Activated effector memory CD4-positive, alpha-beta T cell treated with Interleukin-2 at 50 U/mL for 16 hours (primary cell): ENCODE measurements at places on chromosomes 3 and 15.

GRCh38 chr3:182793663-182794454 is 555 bp downstream of the ATP11B start:
- peak; percentile 34 for DNase-seq

- DNase-seq = no peak
Measured at GRCh38 chr15:66964111-66964738, 101.2 kb upstream of the SMAD3 start.

- DNase-seq = no peak
Measured at GRCh38 chr3:176946202-176946601, 251.1 kb downstream of the TBL1XR1 start.

DNA sequence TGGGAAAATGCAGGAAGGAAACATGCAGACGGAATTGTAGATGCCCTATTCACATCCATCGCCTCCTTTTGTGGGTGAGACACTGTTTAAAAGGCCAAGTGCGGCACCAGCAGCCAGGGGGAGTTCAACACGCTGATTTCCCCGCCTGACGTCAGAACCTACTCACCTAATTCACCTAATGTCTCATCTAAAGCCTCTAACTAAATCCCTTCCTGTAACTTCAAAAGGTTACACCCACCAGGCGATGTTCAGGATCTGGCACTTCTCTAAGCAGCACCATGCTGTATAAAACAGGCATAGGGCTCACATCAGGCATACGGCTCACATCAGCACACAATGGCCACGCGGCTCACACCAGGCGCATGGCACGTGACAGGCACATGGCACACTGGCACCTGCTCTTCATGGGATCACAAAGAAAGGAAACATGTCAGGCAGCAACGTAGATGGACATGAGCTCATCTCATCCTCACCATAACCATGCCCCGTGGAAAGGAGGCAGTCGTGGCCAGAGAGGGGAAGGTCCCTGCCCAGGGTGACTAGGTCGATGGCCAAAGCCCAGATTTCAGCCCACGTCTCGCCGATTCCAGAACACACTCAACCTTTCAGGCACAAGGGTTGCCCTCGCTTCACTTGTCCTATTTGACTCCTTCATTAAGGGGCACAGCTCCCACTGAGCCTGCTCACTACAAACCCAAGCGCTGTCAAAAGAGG is 21.7 kb downstream of the XXYLT1 start:
- DNase-seq = no peak
